ENCODE measurements at places on chromosomes 11 and 22.

DNA sequence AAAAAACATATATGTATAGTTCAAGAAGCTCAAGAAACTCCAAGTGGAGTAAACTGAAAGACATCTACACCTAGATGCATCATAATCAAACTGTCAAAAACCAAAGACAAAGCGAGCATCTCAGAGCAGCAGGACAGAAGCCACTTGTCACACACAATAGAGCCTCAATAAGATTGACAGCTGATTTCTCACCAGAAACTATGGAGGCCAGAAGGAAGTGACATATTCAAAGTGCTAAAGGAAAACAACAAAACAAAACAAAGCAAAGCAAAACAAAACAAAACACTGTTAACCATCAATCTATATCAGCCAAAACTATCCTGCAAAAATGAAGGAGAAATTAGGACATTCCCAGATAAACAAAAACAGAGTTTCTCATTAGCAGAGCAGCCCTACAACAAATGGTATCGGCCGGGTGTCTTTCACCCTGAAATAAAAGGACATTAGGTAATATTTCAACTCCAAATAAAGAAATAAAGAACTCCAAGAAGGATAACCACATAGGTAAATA, 65.8 kb upstream of the SEPTIN5 start:
- no peak for DNase-seq

- no peak for DNase-seq
These were observed 4.5 kb upstream of the TPBGL start for GRCh38 chr11:75236062-75236461.

GRCh38 chr22:22937894-22938480, 50.4 kb downstream of the IGLL5 start:
- DNase-seq = no peak

DNA sequence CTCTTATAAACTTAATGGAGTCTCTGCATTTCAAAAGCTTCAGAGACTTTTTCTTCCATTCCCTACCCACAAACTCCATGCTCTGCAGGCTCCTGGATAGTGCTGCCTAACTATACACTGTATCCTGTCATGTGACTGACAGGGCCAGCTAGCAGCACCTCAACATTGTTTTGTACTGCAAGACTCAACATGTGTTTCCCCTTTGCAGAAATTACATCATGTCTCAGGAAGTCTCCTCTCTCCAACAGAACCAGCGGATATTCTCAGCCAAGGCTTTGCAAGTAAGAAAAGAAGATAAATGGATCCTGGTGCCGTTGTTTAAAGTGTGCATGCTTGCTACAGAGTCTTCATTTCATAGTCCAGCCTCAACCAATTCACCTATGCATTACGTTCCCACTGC, 164.0 kb upstream of the UBASH3B start:
- DNase-seq = no peak

GRCh38 chr11:66115638-66116301, 45.7 kb downstream of the PACS1 start:
- DNase-seq = peak; percentile 61

GRCh38 chr11:66694056-66694410, 16.3 kb upstream of the RBM4B start:
- DNase-seq = no peak
